ENCODE measurements at places on chromosomes 1 and 21.
A peak's percentile ranks its signal among the peaks of the same experiment; 100 is the strongest.

DNA sequence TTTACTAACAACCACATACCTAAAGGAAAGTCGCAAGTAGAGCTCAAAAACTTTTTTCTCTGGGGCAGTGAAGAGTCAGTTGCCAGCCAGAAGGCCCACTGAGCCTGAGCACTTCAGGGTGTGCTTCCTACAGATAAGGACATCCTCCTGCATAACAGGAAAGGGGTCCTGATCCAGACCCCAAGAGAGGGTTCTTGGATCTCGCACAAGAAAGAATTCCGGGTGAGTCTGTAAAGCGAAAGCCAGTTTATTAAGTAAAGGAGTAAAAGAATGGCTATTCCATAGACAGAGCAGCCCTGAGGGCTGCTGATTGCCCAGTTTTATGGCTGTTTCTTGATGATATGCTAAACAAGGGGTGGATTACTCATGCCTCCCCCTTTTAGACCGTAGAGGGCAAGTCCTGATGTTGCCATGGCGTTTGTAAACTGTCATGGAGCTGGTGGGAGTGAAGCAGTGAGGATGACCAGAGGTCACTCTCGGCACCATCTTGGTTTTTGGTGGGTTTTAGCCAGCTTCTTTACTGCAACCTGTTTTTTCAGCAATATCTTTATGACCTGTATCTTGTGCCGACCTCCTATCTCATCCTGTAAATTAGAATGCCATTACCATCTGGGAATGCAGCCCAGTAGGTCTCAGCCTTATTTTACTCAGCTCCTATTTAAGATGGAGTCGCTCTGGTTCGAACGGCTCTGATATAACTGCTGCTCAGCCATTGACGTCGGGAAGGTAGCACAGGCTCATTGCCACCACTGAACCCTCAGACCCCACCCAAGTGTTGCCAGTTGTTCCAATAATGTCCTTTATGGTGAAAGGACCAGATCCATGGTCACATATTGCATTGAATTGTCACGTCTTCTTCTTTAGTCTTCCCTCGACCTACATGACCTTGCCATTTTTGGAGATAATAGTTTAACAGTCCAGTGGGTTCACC lies 96.6 kb upstream of the ERRFI1 start:
- no peak for DNase-seq

DNA sequence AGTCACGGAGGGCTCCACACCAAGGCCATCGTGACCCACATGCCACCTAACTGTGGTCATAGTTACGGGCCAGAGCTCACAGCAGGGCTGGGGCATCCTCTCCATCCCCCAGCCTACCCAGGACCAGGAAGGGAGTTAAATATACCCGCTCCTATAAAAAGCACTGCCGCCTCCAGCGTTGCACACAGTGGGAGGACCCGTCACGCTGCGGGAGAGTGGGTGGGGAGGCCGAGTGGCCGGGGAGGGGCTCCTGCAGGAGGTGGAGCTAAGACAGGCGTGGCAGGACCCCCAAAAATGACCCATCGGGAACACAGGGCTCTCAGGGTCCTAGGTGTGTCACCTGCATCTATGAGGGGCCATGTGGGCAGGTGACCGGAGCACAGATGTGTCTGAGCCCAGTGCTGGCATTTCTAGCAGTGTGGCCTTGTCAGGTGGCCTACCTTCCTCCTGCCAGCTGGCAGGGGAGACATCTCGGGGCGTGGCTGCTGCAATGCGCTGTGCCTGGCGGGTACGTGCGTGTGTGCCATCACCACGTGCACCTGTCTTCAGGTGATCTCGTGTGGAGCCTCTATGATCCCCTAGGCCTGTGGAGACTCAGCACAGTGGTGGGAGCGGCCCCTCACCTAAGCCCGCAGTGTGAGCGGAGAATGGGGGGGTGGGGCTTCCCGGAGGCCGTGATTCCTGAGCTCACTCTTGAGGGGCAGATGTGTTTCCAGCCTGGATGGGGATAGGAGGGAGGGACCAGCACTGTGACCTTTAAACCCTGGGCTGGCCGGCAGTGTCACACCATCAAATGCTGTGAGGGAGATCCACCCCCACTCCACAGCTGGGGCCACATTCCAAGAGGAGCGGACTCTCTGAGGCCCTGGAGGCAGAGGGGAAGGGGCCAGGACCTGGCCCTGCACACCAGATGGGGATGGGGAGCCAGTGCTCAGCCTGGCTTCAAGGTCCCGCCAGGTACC lies 17.7 kb downstream of the AGRN start:
- no peak for DNase-seq

DNA sequence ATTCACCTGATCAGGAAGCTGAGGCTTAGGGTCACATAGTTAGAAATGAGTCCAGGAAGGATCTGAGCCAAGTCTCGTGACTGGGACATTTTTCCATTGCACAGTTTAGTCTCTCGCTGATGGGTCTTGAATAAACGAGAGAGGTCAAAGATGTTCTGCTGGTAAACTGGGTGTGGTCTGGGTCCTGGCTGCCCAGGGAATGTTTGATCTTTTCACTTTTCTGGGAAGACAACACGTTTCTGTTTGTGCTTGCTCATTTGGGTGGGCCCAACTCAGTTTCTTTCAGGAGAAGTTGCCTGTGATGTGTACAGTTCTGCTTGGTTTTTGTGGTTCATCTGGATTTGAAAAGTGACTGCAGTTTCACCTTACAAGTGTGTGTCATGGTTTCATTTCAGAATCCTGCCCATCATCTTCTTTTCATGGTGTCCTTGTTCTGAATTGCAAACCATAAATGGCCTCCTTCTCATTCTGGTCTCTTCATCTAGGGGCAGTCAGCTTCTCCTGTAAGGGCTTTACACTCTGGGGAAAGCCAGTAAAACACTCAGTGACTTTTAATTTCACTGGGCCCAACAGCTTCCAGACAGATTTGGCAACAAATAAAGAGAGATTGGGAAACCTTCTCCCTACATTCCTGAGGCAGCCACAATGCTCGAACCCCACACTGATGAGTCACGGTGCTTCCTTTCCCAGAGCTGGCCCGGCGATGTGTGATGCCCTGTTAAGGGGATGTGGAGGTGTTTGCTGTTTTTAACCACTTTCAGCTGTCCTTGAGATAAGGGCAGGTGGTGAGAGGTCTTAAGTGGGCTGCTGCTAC lies 7.2 kb upstream of the TACSTD2 start:
- DNase-seq = peak; percentile 40

GRCh38 chr1:157700732-157701131 lies at the start of gene FCRL3:
Gene FCRL3 (minus strand): TSS chr1:157700769. CDS start chr1:157700489, 280 bp downstream.
- no peak for DNase-seq

Measured in smooth muscle cell of the brain vasculature (primary cell).